ENCODE measurements at places on chromosomes 11 and 22. TPM values are rescaled to one million over a fixed set of nuclear protein-coding genes. Genes with fewer than 3 reads are reported as not detected.

- H3K27me3 ChIP-seq: no peaks in the 10 kb centered on the region
- H3K36me3 ChIP-seq: no peaks in the 10 kb centered on the region
- H3K27ac ChIP-seq: peak overlapping the region; percentile 48
- H3K4me3 ChIP-seq: no peak overlapping the region
- DNase-seq: no peak
Measured at GRCh38 chr11:125071435-125071834, 8.3 kb downstream of the SLC37A2 start.

DNA sequence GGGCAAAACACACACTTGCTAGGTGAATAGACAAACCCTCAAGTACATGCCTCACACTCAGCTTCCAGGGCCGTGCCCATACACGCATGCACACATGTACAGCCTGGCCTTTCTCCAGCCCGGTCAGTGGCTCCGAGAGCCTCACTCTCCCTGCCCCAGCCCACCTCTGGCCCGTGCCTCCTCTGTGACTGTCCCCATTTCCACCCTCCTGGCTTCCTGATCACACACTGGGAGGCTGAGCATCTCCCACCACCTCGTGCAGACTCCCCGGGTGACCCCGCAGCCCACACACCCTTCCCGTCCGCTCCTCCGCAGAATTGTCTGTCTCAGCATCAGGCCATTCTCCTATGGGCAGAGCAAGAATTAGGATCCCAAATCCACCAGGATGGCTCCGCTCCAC is 634.1 kb downstream of the TBC1D22A start:
- no peak overlapping the region for H3K4me3 ChIP-seq
- H3K36me3 ChIP-seq: no peaks in the 10 kb centered on the region
- no peaks in the 10 kb centered on the region for H3K4me1 ChIP-seq
- no peak overlapping the region for H3K27ac ChIP-seq

Gene MYOD1
- not detected for total RNA-seq

Gene RBMXL2
- not detected for total RNA-seq

Gene CAPRIN1
- 158 TPM for total RNA-seq

Gene KRTAP5-9
- not detected for total RNA-seq
